ENCODE measurements at places on chromosomes 5 and 9.
A peak's percentile ranks its signal among the peaks of the same experiment; 100 is the strongest.

- no peak for DNase-seq
These were observed 48.7 kb upstream of the SPATA31D4 start for GRCh38 chr9:81879501-81879916.

GRCh38 chr9:123011878-123012528 is 21.5 kb upstream of the GPR21 start:
- DNase-seq = no peak

DNA sequence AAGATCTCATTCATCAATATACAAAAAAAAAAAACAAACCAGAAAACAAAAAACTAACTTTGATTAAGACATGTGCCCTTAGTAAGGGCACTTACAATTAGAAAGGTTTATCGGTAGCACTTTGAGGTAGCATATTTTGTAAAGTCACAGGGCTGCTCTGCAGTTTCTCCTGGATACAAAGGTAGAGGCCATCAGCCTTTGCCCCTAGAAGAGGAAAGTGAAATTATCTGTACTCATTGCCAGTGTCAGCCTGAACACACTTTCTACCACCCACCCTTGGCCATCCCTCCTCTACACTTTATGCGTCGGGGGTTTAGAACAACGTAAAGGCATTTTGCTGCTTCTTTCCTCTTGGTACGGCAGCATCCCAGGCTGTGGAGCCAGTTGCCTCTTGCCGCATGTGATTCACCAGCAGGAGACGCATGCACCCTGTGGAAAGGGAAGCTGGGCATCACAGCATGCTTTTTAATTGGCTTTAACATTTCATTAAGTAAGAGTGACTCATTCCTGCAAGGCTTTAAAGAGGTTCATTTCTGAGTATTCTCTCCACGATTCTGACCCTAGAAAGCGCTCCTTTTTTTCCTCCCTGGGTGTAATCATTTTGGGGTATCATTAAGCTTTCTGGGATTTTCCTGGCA is 84.6 kb downstream of the CEMIP2 start:
- DNase-seq = peak; percentile 61

DNA sequence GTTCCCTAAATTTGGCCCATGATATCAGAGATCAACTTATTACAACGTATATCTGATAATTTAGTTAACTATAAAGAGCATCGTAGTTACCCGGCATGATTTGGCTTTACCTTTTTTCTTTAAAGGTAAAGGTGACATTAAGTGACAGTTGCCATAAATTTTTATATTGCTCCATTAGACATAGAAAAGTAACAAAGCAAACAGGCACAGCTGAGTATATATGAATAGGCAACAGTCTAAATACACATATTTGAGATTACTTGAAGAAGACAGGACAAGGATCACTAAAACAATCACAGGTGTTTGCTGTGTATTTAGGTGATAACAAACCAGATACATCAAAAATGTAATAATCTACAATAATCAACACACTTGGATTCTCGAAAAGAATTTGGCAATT is 34.8 kb downstream of the RFX3 start:
- DNase-seq = no peak

DNA sequence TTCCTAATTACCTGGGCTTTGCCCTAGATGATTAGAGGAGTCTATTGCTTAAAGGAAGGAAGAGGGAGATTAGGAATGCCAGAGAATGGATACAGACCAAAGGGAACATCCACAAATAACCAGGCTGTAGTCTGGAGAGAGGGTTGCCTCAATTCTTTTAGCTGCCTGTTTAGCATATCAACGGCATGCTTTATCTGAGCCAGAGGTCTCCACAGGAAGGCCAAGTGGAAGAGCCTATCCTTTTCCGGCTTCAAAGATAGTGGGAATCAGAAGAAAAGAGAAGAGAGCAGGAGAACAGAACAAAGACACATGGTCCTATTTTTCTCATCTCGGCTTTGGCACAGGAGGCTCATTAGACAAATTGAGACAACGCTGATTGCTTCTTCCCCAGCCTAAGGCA is 142.4 kb downstream of the NMUR2 start:
- no peak for DNase-seq

GRCh38 chr5:142492781-142493281 is 168.0 kb upstream of the SPRY4 start:
- DNase-seq = no peak

DNA sequence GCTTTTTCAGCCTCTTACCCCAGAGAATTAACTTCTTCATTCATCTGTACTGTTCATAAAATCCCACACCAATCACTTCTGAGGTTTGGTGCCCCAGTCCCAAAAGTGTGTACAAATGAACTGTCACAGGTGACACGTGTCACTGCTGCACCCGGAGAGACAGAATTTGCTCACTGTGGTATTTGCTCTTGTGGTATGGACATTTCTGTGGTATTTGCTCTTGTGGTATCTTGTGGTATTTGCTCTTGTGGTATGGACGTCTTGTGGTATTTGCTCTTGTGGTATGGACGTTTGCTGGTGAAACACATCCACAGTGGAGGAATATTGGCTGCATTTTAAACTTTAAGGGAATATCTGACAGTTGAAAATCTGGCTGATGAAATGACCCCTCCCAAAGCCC is 214.9 kb upstream of the DAP start:
- no peak for DNase-seq

GRCh38 chr5:171571663-171572062 is 152.2 kb downstream of the FGF18 start:
- DNase-seq = no peak

DNA sequence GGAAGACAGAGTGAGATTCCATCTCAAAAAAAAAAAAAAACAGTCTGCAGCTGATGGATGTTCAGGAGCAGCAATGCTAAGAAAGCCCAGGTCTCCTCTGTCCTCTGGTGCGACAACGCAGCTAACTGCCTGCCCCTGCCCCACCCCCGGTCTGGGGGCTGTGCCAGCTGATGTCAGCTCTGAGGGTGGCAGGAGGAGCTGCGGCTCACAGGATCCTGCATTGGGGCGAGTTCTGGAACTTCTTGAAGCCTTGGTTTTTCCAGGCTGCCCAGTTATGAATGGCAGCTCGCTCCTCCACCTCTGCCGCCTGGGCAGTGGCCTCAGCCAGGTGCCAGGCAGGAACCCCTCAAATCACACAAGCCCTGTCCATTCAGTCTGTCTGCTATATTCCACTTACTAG is 113.5 kb downstream of the ROR2 start:
- DNase-seq = no peak

DNA sequence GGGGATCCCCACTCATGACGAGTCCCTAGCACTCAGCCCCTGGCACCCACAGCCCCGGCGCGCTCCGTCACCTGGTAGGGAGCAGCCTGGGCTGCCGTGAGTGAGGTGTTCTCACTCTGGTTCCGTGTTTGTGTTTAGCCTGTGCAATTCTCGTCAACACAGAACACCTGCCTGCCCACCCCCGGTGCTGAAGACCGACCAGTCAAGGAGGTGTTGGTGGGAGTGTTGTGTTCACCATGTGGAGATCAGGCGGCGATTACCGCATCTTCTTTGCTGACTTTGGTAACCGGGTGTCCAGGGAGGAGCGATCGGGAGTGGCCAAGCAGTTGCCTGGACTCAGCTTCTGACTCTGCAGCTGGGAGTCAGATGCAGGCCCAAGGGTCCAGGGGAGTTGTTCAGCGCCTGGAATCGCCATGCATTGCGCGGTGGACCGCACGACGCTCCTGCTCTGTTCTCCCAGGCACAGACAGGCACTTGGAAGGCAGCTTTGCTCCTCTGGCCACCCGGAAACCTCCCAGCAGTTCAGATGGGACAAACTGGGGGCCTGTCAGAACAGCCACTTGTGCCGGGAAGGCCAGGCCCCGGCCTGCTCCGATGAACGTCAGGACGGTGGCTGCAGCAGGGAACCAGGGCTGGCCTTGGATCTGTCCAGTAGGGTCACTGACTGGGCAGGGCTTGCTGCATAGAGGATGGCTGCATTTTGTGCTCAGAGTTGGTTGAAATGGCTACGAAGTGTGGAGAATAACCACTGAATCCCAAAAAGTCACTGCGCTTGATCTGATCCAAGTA is 28.2 kb downstream of the EXOC3 start:
- DNase-seq = no peak

Data from hematopoietic multipotent progenitor cell treated with erythropoietin and hydrocortisone succinate and interleukin-3 and kit ligand, for 6 days (in vitro differentiated cells).